ENCODE measurements at places on chromosomes 12 and 14.

GRCh38 chr12:124625867-124626675, 58.7 kb upstream of the NCOR2 start:
- DNase-seq = no peak

- DNase-seq = no peak
Observed at GRCh38 chr12:47903151-47903611, 1.6 kb downstream of the VDR start.

DNA sequence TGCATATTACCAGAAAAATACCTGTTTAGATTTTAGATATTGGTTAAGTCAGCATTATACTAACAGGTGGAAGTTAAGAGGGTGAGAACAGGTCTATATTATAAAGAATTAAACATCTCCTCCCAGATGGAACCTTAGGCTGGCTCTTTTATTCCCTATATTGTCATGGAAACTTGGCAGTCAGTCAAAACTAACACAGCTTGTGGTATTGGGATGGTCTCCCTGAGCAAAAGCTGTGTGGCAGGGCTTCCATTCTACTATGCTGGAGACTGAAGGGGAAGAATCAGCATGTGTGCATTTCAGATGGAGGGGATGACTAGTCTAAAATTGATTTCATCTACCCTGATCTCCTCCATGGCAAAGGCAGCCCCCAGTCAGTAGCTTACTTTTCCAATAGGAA, 66.7 kb downstream of the SMOC1 start:
- no peak for DNase-seq

GRCh38 chr12:118999107-118999506, 17.8 kb downstream of the SRRM4 start:
- DNase-seq = no peak

GRCh38 chr14:95431199-95432143, 85.0 kb downstream of the SYNE3 start:
- no peak for DNase-seq

- no peak for DNase-seq
Observed at GRCh38 chr12:76518699-76519098, 40.9 kb downstream of the OSBPL8 start.

DNA sequence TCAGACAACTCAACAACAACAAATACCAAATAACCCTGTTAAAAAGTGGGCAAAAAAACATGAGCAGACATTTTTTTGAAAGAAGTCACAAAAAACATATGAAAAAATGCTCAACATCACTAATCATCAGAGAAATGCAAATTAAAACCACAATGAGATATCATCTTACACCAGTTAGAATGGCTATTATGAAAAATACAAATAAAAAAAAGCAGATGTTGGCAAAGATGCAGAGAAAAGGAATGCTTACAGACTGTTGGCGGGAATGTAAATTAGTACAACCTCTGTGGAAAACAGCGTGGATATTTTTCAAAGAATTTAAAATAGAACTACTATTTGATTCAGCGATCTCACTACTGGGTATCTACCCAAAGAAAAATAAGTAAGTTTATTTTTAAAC, 114.0 kb downstream of the SLC38A4 start:
- no peak for DNase-seq

DNA sequence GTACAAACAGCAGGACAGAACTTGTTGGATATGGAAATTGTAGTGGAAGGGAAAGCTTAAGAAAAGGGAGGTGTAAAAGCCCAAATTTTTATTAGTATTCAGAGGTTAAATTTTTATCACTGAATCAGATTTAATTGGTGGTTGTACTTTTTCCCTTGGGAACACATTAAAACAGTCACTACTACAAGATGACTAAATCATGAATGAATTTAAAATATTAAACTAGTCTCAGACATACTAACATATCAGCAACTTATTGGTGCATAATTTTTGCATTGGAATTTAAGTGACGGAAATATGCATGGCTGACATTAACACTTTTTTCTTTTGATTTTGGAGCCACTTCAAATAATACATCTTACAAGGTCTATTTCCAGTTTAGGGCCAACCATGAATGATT, 27.6 kb downstream of the SAMD4A start:
- no peak for DNase-seq

GRCh38 chr14:91912035-91912434, 35.5 kb downstream of the FBLN5 start:
- DNase-seq = no peak

DNA sequence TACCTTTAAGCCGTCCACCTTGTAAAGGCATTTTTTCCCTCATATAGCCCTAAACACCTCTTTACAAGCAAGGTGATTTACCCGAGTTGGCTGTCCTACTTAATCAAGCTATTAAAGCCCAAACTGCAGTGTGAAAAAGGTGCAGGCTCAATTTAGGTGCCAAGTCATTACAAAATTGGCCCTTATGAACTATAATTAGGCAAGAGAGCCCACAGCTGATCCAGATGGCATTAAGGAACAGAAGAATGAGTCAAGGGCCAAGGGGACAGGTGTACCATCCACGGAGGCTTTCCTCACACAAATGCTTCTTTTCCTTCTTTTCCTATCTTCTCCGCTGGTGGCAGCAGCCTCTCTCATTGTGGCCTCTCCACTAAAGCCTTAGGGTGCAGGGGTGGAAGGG, 90.5 kb downstream of the TTC8 start:
- DNase-seq = no peak

GRCh38 chr12:65282840-65283239, 4.4 kb downstream of the MSRB3 start:
- no peak for DNase-seq

- DNase-seq = no peak
Observed at GRCh38 chr14:75341620-75342019, 63.0 kb downstream of the FOS start.

- DNase-seq = no peak
Observed at GRCh38 chr12:65248656-65249633, 29.5 kb upstream of the MSRB3 start.

DNA sequence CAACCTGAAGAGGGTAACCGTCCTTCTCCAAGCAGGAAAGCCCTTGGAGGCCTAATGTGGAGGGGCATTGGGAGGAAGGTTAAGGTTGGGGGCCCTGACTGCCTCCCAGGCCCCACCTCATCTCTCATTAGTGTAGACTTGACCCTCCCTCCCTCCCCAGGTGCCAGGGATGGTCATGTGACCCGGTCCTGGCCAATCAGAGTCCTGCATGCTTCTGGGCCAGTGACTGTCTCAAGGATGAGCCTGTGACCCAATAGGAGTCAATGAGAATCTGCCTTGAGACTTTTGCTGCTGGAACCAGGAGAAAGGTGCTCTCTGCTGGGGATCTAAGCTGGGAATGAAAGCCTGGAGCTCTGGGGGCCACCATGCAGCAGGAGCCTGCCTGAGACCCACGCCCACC, 70.8 kb downstream of the NCOR2 start:
- DNase-seq = no peak

GRCh38 chr12:52455821-52456220, 3.9 kb upstream of the KRT6B start:
- DNase-seq = no peak

DNA sequence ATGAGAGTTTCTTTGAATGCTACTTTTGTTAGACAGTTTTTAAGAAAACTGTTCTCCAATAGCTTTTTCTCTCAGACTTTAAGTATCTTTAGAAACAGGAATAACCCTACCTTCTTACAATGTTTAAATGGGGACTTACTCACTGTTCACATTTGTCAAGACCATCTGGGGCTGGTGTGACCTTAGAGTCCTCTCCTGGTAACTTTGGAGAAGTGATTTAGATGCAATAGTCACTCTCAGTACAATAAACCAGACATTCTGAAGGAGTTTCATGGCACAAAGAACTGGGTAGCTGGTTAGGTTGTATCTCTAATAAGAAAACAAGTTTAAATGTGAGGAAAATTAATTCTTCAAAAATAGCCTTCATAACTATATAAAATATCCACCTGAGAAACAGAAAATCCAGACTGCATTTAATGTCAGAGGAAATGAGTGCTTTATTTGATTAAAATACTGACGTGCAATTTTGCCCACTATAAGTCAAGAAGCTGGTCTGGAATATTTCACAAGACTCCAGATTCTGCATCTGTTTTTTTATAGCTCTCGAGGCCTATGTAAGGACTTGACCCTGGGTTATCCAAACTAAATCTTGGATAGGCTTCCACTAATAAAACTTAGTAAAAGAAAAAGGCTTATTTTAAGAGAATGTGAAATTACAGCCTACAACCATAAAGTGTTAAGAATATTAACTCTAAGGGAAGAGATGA, 108.7 kb downstream of the PTGER2 start:
- DNase-seq = no peak

All from activated CD8-positive, alpha-beta memory T cell treated with anti-CD3 and anti-CD28 coated beads, Interleukin-2, amount 50 U/mL, for 4 hours (primary cell).